ENCODE measurements at places on chromosomes 3 and 15.

DNA sequence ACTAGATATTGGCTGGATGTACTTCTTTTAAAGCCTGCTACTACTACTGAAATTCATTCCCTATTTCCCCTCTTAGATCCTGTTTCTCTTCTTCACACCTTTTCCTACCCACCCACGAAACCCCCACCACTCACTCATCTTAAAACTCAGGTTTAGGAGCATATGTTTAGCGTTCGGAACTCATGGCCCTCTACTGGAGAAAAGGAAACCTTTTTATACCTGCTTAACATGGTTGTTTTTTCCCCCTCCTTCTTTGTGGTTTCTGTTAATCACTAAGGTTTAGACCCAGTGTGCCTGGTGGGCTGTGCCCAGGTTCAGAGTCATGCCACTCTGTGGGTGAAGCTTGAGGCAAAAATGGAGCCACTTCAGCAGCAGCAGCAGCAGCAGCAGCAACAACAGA, 2.6 kb downstream of the ARID3B start:
- DNase-seq, result peak; percentile 27

- DNase-seq, result no peak
These were observed 100.3 kb downstream of the FRMD5 start for GRCh38 chr15:44094781-44095180.

DNA sequence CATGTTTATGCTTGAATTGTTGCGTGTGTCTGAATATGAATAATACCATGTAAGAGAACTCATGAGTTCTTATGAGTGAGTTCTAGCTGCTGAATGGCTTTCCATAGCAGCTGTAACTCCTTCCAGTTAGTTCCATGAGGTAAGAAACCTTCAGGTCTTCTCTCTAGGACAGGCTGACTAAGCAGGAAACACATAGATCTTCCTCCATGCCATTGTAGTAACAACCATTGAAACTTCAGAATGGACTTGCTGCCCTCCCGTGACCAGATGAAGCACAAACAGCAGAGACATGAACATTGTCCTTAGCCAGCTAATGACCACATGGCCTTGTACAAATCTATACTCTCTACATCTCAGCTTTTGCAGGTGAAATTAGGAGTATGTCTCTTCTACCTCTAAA, 200.0 kb downstream of the ZNF385D start:
- DNase-seq, result no peak

DNA sequence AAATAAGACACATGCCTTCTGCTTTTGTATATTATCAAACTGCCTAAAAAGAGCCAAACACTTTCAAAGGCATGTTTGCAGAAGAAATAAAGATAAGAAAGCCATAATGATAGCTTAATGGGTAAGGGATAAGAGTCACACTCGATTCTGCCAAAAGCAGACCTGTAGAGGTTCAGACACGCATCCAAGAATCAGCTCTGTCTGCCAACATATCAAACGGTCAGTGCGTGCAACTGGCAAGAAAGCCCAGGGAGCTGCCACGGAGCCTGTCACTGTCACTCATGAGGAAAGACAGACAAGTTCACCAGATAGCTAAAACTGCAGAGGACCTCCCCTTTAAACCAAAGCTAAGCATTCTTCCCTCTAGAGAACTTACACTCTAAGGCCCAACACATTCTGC, 23.2 kb downstream of the DCP1A start:
- DNase-seq, result no peak

- DNase-seq, result no peak
These were observed 49.9 kb downstream of the CASR start for GRCh38 chr3:122233101-122233952.

DNA sequence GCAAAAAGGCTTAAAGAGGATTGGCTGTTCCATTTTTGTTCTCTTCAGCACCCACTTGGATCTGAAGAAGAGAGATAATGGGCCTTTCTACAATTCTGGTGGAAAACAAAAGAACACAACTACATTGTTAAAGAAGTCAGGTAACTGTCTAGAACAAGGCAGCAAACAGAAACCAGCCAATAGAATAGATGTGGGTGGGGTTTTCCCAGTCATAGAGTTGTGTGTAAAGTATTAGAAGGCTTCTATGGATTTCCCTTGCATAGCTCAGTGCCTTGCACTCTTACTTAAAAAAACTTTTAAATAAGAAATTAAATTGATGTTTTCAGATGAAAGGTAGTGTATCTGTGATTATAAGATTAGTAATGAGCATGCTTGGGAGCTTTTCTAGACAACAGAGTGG, 462.7 kb upstream of the ATP11B start:
- no peak for DNase-seq

DNA sequence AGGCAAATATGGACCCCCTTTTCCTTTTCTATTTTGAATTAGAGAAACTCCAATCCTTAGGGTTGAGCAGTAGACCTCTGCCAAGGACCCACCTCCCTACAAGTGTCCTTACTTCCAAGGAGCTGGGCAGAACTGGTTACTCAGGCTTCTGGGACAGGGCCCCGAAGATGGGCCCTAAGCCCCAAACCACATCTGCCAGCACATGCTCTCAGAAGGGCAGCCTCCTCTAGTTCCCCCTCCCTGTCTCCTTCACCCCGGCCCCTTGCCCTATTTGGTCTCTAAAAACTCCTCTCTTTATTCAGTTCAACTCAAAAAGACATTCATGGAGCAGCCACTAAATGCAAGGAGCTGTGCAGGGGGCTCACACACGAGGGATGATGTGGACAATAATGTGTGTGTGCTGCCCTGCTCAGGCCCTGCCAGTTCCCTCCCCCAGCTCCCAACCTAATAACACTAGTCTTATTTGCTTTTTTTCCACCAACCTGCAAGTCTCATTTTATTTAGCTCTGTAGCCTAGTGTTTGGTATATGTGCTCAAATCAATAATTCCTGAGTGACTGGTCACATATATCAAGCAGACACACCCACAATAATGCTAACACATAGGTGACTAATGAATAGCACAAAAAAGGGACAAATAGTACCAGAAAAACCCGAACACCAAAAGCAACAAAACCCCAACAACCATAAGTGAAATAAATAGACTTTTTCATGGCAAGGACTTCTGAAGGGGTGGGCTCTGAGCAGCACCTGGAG, 12.2 kb downstream of the ZDHHC3 start:
- DNase-seq, result no peak

DNA sequence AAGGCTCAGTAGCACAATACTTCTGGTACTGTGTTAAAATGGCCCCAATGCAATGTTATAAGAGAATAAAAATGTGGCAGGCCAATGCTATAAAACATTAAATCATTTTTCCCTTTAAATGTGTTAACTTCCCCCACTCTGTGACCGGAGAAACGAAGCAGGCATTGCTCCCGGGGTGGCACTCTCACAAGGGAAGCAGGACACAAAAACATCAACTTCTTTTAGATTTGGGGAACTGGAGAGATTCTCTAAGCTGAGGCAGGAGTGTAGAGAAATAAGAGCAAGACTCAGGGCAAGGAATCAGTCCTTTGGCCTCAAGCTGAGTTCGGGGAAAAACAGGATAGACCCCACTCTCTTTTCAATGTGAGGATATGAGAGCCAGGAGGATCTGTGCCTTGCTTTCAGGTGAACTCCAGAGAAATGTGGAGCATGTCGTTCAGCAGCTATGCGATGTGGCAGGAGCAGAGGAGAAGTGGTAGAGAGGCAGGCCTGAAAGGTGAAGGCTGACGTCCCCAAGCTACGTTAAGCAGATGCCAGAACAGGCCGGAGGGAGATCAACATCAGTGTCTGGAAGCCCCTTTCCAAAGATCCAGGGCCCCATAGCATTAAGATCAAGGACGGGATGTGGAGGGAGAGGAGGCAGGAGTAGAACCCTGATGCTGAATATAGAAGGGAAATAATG, 160.2 kb downstream of the PLD1 start:
- DNase-seq, result no peak

- DNase-seq, result no peak
These were observed 56.4 kb upstream of the C15orf39 start for GRCh38 chr15:75145027-75145841.

DNA sequence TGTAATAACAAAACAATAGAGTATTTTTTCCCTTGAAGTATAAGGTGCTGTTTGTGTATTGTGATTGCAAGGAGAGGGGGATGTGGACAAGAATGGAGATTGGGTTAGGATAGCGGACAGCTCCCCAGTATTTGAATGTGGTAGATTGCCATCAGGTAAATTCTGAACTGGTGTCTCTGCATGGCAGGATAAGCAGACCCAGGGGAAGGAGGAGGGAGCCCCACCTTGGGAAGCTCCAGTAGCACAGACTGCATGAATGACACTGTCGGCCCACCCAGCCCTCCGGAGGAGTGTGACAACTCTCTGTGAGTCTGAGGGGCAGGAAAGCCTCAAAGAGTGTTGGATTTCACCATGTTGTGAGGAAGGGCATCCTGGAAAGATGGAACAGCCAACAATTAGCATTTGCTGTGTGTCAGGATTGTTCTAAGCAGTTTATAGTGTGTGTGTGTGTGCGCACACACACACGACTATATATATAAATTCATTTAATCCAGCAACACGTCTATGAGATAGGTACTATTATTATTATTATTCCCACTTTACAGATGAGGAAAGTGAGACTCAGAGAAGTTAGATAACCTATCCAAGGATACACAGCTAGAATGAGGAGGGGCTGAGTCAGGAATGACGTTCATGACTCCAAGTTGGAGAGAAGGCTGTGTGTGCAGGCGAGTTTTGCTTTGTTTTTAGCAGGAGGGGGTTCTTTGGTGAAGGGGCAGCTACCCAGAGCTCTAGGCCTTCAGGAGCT, 63.4 kb upstream of the LCTL start:
- DNase-seq, result no peak

DNA sequence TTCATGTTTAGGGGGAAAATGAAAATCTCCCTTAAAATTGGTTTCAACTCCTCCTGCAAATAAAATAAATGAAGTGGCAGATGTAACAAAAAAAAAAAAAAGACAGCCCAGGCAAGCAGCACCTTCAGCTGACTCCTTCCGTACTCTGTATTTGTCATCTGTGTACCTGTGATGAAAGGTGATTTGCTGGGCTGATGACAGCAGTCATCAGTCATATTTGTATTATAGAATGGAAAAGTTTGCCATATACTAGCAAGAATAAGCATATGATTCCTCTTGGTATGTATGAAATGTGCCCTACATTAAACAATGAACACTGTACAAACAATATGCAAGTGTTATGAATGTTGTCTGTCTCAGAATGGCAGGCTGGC, 44.1 kb upstream of the WWTR1 start:
- no peak for DNase-seq

DNA sequence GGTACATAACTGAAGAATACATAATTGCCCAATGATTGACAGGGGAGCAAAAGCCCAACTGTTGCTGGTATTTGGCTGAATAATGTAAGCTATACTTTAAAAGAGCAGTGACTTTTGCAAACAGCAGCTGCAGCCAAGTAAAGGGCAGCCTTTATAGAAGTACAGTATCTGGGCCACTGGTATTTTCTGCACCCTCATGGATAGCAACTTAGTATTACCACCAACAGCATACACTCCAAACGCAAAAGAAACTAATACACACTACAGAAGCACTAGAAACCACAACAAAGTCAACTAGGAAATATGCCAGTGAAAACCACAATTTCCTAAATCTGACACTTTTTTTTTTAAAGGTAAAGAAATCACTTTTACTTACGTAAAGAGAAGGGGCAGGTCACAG, 206.1 kb downstream of the TIGIT start:
- DNase-seq, result peak; percentile 51

GRCh38 chr3:129226374-129226773, 23.0 kb upstream of the COPG1 start:
- DNase-seq, result no peak

DNA sequence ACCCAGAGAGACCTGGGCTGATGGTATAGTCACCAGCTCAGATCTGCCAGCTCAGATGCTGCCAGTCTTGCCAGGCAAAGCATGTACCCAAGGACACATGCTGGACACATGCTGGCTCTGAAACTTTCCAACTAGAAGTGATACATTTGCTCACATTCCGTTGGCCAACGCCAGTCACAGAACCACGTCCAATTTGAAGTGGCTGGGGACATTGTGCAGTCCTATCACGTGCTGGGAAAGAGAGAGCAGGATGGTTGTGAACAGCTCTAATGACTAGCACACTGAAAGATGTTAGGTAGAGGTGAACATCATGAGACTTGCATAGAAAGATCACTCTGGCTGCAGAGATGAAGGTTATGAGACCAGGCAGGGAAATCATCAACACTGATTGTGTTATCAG, 308.5 kb upstream of the ROPN1 start:
- no peak for DNase-seq

All from naive thymus-derived CD4-positive, alpha-beta T cell (primary cell).